ENCODE measurements at places on chromosomes 13 and 19. TPM values are rescaled to one million over a fixed set of nuclear protein-coding genes. Genes with fewer than 3 reads are reported as not detected.

Gene WDR87
- not detected for total RNA-seq

GRCh38 chr13:114042066-114042815 lies 68.4 kb upstream of the C13orf46 start:
- no peak for DNase-seq

Gene LHB
- not detected for total RNA-seq

- DNase-seq: no peak
These were observed 11.0 kb upstream of the SPART start for GRCh38 chr13:36357231-36357630.

GRCh38 chr13:44011036-44011435 lies 131.3 kb downstream of the LACC1 start:
- DNase-seq: no peak

GRCh38 chr13:111269508-111269907 lies 50.9 kb upstream of the TEX29 start:
- no peak for DNase-seq

Gene RFX1
- total RNA-seq: 16.4 TPM

Gene FDX2
- 25.8 TPM for total RNA-seq
